Activated gamma-delta T cell treated with Interleukin-2 at 50 U/mL for 16 hours (primary cell): ENCODE measurements at places on chromosomes 1 and 21.

GRCh38 chr1:39755965-39756659 lies 15.0 kb downstream of the OXCT2 start:
- DNase-seq: no peak

DNA sequence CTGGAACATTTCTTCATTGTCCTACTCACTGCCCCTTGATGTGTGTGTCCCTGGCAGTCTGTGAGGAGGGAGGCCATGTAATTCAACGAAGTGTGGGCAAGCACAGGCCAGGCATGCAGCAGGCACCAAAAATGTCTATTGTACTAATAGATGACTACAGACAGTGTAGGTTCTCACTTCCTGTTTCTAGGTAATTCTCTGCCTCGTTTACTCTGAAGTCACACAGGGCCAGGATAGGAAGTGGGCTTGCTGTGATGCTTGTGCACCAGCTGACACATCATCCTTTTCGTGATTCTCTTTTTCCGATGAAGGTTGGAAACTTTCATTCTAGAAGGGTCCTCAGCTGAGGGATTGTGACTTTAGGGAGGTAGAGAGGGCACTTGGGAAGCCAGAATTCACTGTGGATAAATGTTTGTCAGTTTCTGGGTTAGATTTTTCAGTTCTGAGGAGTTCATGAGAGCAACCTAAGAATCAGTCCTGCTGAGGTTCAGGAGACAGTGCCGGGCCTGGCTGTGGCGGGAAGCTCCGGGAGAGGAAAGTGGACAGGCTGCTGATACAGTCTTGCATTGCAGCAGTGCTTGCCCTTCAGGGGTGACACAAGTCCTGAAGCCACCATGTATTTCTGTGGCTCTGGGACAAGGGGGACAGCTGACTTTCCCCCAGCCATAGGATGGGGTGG lies 4.3 kb upstream of the CSF1 start:
- DNase-seq: peak; percentile 45

GRCh38 chr1:211944733-211945500 lies 90.4 kb downstream of the INTS7 start:
- DNase-seq: no peak

DNA sequence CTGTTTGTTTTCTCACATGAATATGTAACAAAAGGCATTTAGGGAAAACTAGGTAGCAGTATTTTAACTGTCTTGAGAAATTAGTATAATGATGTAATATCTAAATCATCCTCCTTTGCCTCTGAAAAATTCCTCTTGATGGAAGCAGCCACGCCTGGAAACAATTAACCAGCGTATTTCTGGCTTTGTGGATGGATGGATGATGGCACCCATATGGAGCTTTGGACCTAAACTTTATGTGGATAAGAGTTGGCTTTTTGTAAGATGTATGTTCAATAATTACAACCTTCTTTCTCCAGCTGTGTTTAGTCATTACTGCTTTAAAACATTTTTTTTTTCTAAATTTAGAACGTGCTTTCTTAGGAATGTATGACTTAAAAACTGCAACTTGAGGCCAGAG lies 12.7 kb downstream of the CDCA8 start:
- DNase-seq: no peak

GRCh38 chr1:99122039-99122438 lies 117.4 kb upstream of the PLPPR5 start:
- no peak for DNase-seq

- DNase-seq: no peak
Measured at GRCh38 chr1:38297842-38298241, 251.2 kb upstream of the POU3F1 start.

- DNase-seq: no peak
Measured at GRCh38 chr1:11944358-11944931, 9.9 kb downstream of the PLOD1 start.

- no peak for DNase-seq
Measured at GRCh38 chr21:24223624-24224023, 1383.7 kb downstream of the MRPL39 start.

- no peak for DNase-seq
Measured at GRCh38 chr1:44031252-44032169, at the start of gene SLC6A9. Gene SLC6A9, minus strand, starts transcription at chr1:44031462. Its CDS starts 7,185 bp downstream, at chr1:44024277.

GRCh38 chr1:234108921-234109320 lies 204.4 kb downstream of the SLC35F3 start:
- no peak for DNase-seq

DNA sequence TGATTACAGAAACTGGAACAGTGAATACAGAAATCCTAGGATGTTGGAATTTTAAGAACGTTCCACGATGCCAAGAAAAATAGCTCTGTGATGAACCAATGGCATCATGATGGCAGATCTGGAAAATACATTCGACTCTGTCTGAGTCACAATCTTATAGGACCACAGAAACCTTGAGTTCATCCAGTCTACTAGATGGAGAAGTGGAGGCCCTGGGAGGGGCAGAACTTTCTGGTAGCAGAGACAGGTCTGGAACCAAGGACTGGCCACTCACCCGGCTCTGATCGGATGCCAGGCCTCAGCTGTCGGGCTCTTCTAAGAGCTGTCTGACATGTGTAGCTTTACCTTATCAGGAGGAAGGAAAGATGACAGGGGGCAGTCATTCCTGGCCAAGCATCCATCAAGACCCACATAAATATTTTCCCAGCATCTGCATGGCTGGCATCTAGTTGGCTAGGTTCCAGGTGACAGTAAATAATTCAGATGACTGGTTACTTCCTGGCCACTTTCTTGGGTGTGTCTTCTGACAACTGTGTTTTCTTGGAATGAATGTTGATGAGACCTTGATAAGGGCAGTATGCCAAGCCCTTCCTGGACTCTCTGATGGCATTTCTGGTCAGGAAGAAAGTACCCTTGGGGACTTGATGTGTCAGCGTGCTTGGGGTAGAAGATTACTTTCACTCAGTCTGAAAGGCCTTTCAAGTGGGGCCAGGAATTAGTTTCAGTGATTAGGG lies 72.6 kb upstream of the TRABD2B start:
- no peak for DNase-seq

GRCh38 chr1:162649583-162649982 lies 17.3 kb downstream of the DDR2 start:
- no peak for DNase-seq

GRCh38 chr21:46320331-46320801 lies 3.3 kb downstream of the C21orf58 start:
- no peak for DNase-seq

DNA sequence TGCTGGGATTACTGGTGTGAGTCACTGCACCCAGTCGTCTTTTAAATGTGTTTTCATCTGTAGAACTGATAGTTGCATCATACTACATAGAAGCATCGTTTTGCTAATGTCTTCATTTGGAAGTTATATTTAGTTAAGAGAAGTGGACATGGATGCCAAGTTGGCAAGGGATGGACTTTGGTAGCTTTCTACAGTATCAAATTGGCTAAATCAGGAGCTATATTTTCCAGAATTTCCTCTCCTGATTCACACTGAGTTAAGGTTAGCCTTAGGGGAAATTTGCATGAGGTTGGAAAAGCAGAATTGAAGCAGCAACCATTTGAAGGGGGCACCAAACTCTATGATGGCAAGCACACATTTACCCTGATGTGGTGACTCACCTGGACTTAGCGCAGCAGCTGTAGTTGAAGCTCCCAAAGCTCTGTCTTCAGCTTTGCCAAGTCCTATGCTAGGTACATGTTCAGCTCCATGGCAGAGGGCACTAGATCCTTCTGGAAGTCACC lies 43.9 kb downstream of the DUSP10 start:
- DNase-seq: no peak
